ENCODE measurements at places on chromosomes 4 and X.

DNA sequence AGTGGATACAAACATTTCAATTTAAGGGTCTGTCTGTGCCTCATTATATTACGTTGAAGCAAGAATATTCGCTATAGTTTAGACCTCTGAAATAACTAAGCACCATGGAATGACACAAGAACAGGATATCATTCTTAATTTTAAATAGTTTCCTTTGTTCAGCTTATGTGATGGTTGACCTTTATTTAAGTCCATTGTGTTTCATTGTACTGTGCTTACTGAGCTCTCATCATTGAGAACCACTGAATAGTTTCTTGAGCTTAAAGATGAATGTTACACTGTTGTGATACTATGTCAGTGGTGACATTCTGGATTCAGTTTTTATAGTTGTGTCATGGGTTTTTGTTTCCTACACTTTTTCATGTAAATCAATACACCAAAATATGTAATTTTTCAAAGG lies 239.3 kb downstream of the RPA4 start:
- DNase-seq = no peak

DNA sequence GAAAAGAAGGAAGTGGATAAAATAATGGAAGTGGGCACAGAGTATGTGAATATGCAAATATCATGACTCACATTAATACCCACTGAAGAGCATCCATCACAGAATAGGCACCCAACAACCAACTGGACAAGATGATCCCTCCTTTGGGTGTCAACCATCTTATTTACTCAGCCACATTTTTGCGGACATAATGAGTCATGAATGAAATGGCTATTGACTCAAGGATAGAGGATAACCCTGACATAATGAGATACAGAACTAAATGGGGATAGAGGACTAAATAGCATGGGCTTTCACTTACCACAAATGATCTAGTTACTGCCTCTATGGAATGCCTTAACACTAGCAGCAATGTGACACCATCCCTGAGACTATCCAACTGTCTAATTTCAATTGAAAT lies 224.7 kb downstream of the ANTXR2 start:
- DNase-seq = no peak

DNA sequence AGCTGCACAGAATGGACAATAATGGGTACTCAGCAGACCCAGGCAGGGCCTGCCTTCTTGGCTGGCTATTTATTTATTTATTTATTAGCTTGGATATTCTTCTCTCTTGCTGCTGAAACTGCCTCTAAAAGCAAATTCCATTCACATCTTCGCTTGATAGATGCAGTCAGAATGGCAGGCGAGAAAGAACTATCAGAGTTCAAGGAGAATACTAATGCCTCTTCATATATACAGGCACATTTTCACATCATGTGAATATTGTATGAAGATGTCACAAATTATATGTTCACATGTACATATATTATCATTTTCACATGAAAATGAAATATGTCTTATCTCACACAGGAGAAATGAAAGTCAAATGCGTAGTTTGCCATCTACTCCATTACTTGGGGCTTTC lies 479.7 kb upstream of the ATOH1 start:
- no peak for DNase-seq

DNA sequence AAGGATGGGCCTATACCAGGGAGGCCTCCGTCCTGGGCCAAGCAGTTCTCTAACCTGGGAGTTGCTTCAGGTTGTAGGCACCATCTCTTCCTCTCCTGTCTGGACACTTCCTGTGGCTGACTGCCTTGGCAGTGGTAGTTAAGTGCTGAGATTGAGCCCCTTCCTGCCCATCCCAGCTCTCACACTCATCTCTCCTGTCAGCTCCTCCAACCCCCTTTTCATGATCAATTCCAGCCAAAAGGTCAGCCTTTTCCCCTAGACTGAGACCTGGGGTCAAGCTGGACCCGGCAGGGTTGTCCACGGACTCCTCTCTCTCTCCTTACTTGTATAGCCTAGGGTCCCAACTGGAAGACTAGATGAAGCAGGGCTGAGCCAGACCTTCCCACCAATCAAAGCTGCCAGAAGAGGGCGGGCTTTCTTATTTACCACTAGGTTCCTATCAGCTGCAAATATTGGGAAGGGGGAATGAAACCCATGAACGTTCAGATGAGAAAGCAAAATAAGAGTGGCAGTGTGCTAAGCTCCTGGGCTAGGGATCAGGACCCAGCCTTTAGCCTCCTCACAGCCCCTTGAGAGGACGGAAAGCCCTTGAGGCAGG lies 34.5 kb downstream of the KDM5C start:
- DNase-seq = no peak

DNA sequence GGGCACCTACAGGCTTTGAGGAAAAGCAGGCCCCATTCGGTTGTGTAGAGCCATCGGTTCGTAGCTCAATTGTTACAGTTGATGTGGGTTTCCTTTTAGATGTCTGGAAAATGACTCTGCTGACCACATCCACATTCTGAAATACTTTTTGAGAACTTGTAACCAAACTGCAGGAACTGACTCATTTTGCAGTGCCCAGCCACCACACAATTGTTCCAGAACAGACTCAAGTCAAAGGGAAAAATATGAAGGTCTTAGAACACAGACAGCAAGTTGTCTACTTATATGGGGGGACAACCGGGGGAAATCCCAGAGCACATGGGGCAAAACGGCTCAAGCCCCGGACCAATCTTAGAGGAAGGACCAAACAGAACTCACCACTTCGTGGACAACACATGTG lies 557.6 kb upstream of the DIPK2B start:
- no peak for DNase-seq

DNA sequence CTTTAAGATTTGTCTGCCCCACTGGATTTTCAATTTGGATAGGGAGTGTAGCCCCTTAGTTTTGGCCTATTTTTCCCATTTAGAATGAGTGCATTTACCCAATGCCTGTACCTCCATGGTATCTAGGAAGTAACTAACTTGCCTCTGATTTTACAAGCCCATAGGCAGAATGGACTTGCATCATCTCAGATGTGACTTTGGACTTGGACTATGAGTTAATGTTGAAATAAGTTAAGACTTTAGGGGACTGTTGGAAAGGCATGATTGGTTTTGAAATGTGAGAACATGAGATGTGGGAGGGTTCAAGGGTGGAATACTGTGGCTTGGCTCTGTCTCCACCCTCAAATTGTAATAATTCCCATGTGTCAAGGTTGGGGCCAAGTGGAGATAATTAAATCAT lies 2480.2 kb downstream of the PCDH7 start:
- DNase-seq = no peak

DNA sequence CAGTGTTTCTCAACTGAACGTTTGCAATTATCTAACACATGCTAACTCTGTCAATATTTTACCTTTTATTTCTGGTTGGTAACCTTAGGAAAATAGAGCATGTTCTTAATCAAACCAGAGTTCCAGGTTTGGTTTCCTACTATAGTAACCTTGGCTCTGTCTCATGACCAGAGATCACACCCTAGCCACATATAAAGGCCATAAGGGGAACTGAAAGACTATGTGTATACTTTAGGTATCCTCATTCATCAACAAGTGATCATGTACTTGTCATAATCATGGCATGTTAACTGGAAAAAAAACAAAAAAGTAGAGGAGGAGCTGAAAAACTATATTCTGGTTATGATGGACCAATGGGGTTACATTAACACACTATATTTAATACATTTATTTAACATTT lies 302.4 kb downstream of the TEX13A start:
- DNase-seq = no peak

DNA sequence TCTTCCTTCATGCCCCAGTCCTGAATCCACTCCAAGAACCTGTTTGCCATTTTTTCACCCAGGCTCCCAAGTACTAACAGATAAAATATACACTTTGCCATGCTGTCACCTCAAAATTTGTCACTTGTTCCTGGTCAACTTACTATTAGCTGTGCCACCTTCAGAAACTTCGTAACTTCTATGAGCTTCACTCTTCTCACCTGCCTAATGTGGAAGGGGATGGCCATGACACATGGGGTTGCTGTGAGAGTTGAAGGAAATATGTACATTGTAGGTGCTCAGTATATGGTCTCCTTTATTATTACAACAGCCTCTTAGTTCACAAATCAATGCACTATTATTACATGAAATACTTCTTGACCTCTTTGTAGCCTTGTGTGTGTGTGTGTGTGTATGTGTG lies 10.4 kb downstream of the TMSB4X start:
- no peak for DNase-seq

DNA sequence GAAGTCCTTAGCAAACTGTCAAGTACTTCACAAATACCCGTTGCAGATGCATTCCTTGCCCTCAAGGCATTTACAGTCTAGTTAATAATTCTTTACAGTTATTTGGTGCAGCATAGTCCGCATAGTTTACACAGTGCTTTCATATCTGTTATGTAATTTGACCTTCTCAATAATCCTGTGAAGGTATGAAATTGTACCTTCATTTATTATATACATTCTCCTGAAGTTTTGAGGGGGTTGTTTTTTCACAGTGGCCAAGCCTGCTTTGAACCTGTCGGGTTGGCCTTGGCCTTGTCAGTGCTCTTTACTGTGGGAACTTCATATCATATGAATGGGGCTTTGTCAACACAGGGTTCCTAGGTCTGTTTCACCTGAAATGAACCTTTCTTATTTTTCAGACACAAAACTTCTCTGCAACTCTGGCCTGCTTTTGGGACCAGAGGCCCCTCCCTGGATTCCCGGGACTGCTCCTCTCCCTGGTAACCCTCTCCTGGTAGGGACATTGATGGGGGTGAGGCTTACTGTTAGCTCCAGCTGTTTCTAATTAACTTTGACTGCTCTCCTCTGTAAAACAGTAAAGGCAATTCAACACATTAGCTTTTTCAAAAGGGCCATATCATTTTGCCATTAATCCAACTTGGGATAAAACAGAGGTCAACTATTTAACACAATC lies 9.1 kb downstream of the IGFBP7 start:
- no peak for DNase-seq

DNA sequence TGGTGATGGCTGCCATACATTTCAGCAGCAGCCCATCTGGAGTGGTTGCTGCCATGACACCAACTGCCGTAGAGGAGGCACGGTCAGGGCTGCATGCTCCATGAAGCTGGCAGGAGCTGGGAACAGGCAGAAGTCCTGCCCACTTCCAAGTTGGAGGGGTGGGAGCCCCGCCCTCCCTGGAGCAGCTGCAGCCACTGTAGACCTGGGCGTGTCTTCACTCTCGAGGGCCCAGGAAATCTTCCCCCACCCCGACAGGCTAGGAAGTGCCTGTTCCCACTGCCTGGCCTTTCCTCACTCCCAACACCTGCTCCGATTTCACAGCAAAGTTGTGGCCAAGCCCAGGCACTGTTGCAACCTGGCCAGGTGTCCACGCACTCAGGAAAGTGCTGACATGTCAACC lies 42.3 kb downstream of the NALF2 start:
- no peak for DNase-seq

GRCh38 chr4:164892018-164892417 lies 15.0 kb downstream of the APELA start:
- no peak for DNase-seq

DNA sequence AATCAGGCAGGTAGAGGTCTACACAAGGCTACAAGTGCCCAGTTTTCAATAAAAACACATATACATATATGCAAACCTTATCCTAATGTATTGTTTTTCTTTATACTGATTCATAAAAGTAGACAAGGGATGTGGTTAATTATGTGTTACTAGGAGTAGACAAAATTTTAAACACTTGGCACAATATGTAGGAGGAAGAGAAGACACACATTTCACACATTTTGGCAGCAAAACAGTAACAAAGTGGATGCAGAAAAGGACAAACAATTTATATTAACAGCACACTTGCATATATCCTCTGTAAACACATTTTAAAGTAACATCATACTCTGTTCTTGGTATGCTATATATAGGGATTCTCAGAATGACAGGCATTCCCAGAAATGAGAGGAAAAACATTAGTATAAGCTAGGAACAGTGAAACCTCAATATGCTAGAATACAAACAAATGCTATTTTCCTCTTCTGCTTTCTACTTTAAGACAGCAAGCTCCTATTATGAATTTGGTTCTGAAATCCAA lies 63.8 kb downstream of the GPRIN3 start:
- no peak for DNase-seq

GRCh38 chr4:153541456-153542096 lies 75.4 kb downstream of the TMEM131L start:
- DNase-seq = no peak

DNA sequence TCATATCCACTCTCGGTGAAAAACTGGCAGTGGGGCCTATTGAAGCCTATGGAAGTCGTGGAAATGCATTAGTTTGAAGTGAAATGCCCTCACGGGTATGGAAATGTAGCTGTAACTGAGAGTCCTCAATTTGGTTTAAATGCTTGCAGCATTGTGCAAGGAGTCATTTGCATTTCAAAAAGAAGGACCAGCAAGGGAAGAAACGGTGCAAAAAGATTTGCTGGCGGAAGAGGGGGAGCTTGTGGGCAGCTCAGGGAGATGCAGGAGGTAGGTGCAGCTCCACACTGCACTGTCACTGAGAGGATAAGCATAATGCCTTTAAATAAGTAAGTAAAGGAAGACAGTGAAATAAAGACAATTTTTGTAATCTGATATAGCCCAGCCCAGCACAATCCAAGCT lies 400.4 kb upstream of the DIPK2B start:
- no peak for DNase-seq

GRCh38 chr4:8176547-8177399 lies 18.2 kb upstream of the ABLIM2 start:
- DNase-seq = no peak

DNA sequence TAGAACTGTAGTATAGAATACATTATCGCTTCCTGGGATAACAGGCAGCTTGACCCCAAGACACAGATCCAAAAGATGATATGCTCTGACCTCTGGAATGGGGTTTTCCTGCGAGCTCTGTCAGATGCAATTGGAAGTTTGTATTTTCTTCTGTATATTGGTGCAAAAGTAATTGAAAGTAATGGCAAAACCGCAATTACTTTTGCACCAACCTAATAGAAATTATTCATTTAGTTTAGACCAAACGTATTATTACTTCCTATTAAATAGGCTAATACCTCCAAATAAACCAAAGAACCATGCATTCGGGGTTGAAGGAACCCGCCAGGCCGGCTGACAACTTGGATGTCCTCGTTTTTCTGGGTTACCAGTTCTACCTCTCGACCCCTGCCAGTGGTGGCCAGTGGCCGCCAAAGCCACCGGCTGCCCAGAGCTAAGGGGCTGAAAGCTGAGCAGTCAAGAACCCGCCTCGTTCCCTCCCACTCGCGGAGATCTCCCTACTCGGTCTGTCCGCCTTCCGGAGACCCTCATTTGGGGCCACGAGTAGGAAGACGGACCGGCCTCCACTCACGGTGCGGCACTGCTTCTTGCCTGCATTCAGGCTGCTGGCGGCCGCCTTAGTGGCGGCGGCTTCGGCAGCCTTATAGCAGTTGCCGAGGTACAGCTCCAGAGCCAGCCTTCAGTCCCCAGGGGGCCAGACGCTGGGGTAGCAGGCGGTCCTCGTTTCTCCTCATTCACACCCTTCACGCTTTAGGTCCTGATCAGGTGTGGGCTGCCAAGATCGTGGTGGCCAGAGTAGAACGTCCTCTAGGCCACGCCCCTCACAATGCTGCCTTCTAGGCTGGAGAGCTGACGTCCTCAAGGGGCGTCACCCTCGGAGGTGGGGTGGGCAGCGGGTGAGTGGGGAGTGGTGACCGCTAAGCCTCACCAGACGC lies 121.9 kb downstream of the RBMX2 start:
- DNase-seq = no peak

GRCh38 chrX:22575161-22575845 lies 302.6 kb downstream of the CBLL2 start:
- DNase-seq = no peak
